Sciatic nerve (tissue), 2 donors: ENCODE measurements at places on chromosomes 16 and 17. TPM values are rescaled to one million over a fixed set of nuclear protein-coding genes. Genes with fewer than 3 reads are reported as not detected.
A peak's percentile ranks its signal among the peaks of the same experiment; 100 is the strongest.

The RAB11FIP4 gene
- 7.6 TPM for total RNA-seq

The PRSS27 gene
- total RNA-seq, result 2.1 TPM

The FKBP10 gene
- 73.3 TPM for total RNA-seq

The TRAPPC2L gene
- 41.2 TPM for total RNA-seq

The SLC38A8 gene
- total RNA-seq, result not detected

The CACNG1 gene
- not detected for total RNA-seq

The LPO gene
- not detected for total RNA-seq

DNA sequence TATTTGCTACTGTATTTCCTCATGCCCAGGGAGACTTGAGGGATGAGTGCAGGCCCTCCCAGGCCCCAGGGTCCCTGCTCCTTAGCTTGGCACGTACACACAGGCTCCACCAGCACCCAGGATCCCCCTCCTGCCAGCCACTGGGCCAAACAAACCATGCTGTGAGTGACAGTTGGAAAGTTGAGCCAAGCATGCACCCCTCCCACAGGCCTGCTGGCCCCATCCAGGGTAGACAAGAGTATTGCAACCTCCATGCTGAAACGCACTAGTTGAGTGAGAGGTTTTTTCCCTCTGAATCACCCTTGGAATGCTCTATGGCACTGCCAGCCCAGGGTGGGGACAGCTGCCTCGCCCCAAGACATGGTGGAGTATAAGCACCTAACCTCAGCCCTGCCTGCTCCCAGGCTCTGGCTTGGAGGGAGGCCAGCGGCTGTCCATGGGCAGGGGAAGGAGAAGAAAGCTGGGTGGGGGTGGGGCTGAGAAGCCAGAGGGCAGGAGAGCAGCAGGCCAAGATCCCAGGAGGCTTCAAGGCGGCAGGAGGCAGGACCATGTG is 49.6 kb downstream of the PITPNM3 start:
- peak; percentile 54 for DNase-seq

DNA sequence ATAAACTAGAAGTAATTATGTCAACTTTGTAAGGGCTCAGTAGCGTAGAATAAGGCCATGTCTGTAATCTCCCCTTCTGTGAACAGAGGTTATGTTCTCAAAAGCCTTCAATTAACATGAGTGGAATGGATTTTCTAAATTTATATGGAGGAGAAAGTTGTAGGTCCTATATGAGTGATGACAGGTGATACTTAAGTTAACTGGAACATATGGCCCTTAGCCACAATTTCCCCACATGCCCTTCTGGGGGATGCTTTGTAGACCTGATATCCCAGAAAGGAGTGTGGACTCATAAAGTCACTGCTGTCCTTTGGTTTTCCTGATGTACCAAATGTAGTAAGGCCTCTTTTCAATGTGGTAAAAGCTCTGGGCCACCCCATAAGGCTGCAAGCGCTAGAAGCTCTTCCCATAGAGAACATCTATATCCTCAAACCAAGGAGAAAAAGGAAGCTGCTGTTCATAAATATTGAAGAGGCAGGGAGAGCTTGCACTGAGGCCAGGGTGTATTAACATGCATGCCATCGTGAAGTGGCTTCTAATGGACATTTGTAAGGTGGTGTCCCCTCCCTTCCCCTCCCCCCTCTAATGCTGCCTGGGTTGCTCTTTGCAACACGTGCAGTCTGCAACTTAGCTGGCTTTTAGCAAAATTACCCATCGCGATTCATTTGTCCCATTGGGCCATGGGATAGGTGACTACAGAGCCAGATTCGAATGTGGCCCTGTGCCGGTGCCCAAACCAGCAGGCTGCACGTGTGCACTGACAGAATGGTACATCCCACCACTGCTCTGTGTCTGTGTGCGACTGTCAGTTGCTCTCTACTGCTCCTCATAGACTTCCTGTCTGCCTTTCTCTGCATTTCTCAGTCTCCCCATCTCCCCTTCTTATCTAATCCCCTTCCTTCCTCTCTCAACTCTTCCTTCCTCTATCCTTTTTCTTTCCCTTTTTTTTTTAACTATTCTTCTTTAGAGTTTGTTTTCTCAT is 269.0 kb downstream of the WWOX start:
- no peak for DNase-seq

GRCh38 chr17:76479515-76480060 is 12.2 kb downstream of the AANAT start:
- no peak for DNase-seq

GRCh38 chr17:68231541-68231940 is 16.3 kb upstream of the AMZ2 start:
- DNase-seq, result no peak

DNA sequence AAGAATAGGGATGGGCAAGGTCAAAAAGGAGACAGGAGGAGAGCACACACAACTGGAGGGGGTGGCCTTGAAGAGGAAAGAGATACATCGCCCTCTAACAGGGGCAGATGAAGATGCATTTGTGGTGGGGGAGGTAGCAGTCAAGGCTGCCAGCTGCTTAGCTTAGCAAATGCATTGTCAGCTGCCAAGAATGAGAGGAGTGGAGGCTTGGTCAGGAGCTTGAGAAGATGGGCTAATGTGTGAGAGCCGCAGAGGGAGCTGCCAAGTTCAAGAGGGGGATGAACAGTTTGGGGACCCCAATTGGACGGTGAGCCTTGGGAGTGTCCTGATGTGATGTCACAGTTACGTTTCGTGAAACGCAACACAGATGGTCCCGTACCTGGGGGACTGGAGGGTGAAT is 28.9 kb upstream of the GNA13 start:
- no peak for DNase-seq

- DNase-seq, result peak; percentile 62
Measured at GRCh38 chr17:35372846-35373533, 431 bp downstream of the SLFN11 start.

DNA sequence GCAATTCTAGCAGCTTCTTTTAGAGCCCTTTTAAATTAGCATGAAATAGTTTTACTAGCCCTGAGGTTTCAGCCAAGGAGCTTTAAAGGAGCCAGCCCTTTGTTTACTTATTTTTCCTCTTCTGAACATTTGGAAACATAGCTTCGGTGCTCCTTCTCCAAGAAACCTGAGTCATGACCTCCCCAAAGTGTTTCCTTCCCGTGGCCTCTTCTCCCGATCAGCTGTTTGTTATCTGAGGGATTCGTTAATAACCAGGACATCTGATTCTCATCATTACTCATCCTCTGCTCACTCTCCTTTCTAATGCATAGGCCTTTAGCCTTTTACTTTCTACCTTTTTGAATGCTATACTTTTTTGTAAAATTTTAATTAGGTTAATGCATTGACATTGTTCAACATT is 204.5 kb downstream of the WWOX start:
- no peak for DNase-seq

GRCh38 chr16:85680352-85680944 is 8.3 kb downstream of the GINS2 start:
- no peak for DNase-seq

DNA sequence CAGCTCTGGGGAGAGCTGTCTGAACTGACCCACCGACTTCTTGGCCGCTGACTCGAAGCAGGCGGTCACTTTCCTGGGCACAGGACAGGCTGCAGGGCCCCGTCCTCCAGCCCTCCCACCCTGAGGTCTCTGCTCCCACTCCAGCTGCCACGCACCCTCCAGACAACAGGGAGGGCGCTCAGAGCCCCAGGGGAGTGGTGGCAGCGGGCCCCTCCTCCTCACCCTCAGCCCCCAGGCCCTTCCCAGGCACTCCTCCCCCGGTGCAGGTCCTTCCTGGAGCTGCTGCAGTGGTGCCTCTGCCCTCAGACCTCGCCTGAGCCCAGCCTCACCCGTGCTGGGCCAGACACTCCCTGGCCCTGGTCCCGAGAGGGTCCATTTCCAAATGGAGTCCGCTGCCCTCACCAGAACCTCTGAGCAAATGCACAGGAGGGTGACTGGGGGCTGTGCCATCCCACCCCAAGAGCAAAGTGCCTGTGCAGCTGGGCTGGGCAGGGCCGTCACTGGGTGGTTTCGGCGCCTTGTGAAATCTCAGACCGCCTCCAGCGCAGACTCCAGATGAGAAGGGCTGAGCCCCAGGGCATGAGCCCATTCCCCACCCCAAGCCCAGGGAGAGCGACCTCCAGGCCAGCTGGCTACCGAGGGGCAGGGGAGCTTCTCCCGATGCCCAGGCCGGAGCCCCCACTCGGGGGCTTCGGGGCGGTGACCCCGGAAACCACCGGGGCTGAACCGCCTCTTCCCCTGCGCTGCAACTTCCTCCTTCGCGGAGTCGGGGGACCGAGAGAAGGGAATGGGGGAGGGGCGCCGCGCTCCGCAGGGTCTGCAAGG is 717 bp downstream of the CYBA start:
- DNase-seq, result peak; percentile 75

DNA sequence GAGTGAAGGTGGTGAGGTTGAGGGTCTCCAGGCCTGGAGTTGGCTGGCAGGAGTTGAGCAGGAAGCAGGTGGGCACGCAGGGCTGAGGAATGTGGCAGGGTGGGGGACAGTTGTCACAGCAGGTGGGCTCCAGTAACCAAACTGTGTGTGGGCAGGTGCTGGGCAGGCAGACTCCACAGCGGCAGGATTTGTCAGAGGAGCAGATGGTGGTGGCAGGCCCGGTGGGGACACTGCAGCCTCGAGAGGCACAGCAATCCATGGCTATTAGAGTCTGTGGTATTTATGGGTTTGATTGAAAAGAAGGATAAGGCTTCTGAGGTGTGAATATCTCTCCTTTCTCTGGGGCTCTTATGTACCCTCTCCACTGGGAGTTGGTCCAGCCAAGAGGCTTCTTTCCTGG is at the start of gene KRTAP3-3:
Gene KRTAP3-3 (minus strand): TSS at position 326 of the 400 bp plus-strand sequence. CDS start 67 bp downstream, at position 259.
- no peak for DNase-seq

DNA sequence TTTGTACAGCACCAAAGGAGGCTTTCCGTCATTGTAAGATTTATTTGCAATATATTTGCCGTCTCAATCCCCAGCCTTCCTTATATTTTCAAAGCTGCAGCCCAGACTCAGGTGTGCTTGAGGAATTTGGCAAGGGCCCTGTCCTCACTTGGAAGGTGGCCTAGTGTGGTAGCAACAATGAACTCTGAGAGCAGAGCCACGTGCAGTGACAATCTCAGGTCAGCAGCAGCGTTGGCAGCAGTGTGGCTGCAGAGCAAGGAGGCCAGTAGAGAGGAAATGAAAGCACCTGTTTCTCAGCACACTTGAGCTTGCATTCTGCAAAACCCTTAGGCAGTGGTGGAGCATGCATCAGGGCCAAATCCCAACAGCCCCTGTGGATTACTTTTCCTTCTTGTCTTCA is 613.5 kb downstream of the RBFOX1 start:
- no peak for DNase-seq

DNA sequence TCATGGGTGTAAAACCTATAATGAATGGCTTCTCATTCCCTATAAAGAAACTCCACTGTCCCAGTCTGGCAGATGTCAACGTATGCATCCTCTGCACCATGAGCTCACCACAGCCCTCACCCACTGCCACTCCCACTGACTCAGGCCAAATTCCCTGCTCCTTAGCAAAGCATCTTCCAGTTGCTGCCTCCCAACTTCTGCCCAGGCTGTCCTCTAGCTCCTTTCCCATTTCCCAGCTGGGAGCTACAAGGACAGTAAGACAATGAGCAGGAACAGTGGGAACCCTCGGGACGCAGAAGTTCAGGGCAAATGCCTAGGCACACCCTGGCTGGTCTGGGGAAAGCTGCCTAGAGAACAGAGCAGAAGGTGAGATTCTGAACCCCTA is 9.1 kb upstream of the THAP11 start:
- no peak for DNase-seq

DNA sequence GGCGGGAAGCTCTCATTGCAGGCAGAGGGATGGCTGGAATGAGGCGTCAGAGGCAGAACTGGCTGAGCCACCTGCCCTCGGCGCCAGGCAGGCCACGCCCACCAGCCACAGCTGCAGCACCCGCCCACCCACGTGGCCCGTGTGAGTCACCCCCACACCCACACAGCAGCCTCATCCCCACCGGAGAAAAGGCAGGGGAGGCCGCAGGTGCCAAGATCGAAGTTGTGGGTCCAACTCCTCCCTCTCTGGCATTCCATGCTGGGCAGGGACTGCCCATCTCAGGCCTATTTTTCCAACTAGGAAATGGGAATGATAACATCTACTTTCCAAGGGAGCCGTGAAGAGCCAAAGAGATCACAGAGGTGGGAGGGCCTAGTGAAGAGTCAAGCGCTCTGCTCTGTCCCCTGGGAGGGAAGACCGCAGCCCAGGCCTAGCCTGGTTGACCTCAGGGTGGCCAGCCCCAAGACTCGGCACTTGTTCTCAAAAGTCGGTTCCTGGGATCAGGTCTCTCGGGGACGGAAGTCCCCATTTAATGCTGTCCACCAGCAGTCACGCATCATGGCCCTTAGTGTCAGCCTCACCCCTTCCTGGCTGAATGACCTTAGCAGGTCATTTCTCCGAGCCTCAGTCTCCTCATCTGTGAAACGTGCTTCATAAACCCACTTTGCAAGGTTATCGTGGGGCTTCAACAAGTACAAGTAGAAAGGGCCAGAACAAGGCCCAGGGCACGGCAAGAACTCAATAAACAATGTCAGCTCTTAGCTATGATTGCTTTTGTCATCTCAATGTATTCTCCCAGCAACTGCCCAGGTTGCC is at the start of gene TRPV3:
Gene TRPV3 (minus strand): TSS at position 45 of the 816 bp plus-strand sequence. CDS start 2,962 bp downstream, outside the sequence.
- DNase-seq, result no peak

- DNase-seq, result no peak
Measured at GRCh38 chr16:89358030-89359005, 132.0 kb downstream of the ANKRD11 start.

GRCh38 chr17:17947966-17948365 is 24.2 kb downstream of the TOM1L2 start:
- no peak for DNase-seq

DNA sequence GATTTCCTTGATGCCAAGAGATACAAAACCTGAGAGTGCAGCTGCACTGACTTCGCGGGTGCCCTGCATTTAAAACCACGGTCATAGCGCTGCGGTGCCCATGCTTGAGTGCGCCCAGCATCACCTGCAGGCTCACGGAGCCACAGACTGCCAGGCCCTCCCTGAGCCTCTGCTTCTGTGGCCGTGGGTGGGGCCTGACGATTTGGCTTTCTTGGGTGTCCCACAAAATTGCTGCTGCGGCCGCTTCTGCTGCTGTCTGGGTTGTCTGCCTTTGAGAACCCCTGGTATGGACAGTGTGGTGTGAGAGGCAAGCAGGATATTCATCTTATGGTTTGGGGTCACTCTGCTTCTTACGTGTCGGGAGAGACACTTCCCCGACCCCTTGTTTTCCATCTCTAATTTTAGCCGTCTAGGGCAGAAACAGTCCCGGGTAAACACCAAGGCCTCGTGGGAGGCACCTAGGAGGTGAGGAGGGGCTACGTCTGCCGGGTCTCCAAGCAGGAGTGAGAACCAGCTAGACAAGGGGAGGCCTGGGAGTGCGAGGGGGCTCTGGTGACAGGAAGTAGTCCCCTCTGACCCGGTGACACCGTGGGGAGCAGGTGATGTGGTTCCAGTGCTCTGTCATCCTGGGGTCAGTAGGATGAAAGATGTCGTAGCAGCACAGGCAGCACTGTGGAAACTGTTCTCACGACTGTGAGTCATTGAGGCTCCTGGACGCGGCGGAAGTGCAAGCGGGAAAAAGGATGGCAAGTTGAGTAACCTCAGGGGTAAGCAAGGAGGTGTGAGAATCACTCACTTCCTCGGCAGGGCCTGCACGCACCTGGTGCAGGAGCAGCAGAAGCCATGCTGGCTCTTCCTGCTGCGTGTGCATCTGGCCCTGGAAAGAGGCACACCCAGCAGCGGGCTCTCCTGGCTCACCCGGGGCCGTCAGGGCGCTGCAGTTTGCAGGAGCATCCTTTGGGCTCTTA is 176.3 kb downstream of the RPTOR start:
- DNase-seq, result no peak

GRCh38 chr17:74274060-74274708 is at the start of gene DNAI2:
DNAI2 (plus strand) TSS chr17:74274234; CDS start chr17:74281818, 7,584 bp downstream.
- no peak for DNase-seq

- DNase-seq, result no peak
Measured at GRCh38 chr17:1590747-1591473, 28.3 kb upstream of the PITPNA start.
